GM04504 (cell line): ENCODE measurements at places on chromosomes 6 and 20.

DNA sequence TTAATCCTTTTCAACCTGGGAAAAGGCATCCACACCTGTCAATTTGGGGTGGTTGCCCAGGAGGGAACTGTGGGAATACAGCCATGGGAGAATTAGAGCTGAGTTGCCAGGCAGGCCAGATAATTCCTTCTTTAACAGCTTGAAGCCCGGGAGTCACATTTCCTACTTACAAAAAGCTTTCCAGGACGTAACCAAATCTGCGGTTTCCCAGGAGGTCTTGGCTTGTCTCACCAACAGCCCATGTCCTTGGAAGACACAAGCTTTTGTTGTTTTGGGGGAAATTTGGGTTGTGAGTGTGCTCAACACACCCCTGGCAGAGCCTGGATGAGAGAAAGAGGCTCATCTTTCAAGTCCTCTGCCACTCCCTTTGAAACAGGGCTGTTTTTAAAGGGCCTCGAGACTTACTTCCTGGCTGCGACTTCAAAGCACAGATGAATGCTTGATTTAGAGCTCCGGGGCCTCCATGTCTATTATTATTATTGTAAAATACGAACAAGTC lies 465.9 kb upstream of the BTBD3 start:
- DNase-seq = no peak

- DNase-seq = no peak
Measured at GRCh38 chr6:10461850-10462249, 47.0 kb upstream of the TFAP2A start.

DNA sequence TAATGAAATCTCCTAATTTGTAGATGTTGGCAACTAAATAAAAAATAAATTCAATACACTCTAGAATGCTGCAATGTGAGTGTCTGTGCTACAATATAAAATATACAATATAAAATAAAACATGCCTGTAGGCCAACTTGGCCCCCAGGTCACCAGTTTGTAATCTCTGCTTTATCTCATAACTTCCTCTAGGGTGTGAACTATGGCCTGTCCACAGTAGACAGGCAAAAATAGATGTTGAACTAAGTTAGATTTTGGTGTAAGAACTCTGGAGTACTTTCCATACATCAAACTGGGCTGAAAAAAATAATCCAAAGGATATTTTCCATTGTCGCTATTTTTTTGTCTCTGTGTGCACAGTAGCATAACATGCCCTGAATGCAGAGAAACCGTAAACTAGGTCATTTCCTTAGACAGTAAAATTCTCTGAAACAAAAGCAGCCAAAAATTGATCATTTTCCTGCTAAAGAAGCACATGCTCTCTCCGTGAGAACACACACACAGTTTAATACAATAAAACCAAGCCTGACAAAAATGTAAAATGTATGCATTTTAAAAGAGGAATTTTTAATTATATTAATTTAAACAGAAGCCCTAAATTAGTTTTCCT lies 98.5 kb upstream of the ZFP64 start:
- no peak for DNase-seq

DNA sequence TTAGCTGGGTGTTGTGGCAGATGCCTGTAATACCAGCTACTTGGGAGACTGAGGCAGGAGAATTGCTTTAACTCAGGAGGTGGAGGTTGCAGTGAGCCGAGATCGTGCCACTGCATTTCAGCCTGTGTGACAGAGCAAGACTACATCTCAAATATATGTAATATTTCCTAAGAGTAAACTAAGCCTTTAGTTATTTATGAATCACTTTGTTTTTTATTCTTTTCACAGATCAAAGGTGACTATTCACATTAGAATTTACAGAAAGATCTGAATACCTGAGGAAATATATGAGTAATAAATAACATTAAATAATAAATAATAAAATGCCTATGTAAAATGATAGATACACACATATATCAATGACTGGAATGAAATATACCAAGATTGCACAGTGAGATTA lies 630.8 kb upstream of the IMPG1 start:
- DNase-seq = no peak

- no peak for DNase-seq
Measured at GRCh38 chr20:1484438-1485116, 6.6 kb downstream of the SIRPB2 start.

DNA sequence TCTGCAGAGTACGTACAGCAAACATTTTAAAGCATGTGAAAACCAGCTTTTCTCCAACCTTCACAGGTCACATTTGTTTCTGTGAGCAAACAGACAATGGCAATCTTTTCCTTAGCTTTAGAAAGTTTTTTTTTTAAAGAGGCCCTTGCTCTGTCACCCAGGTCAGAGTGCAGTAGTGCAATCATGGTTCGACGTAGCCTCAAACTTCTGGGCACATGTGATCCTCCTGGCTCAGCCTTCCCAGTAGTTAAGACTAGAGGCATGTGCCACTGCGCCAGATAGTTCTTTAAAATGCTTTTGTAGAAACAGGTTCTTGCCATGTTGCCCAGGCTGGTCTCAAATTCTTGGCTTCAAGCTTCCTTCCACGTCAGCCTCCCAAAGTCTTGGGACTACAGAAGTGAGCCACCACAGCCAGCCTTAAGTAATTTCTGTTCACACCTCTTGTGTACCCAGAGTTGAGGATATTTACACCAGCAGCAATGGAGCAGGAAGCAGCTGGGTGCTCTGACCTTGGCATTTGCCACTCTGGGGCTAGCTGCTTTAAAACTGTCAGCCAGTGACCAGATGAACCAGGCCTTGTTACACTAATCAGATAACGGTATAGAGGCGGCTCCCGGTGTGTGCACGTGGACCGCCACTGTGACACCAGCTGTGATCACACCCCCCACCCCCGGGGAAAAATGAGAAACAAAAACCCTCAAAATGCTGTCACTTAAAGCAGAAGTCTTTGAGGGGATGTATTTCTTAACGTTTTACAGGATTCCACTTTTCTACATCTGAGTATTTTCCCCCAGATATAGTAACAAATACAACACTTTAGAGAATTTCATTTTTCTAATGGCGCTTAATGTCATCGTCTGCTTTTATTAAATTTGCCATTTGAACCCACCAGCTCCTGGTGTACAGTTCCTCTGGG lies 71.3 kb downstream of the AKAP12 start:
- DNase-seq = no peak

GRCh38 chr6:138194287-138194686 lies 24.0 kb downstream of the PBOV1 start:
- no peak for DNase-seq

DNA sequence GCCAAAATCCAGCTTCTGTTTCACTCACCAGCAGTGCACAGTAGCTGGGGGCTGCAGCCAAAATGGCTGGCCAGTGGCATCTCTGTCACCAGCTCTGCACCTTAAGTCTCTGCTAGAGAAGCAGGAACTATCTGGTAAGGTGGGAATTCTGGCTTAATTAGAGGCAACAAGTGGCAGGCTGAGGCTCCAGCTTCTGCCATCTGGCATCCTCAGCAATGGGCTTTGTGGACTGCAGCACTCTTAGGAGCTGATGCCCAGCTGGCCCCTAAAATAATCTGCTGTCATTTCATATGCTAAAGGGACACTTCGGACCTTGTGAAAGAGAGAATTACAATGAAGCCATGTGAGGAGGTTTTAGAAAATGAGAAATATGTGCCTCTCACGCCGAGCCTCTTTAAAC lies 4.6 kb upstream of the CLDN20 start:
- no peak for DNase-seq

DNA sequence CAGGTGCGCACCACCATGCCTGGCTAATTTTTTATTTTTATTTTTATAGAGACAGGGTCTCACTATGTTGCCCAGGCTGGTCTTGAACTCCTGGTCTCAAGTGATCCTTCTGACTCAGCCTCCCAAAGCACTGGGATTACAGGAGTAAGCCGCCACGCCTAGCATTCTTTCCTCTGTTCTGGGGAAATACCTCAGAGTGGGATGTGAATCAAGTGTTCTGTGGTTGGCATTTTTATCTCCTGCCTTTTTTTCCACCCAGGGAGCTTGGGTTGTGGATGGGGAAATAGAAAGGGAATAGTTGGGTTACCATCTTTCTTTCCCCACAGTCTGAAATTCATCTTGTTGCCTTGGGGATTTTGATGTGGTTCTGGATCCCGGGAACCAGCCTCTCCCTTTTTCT lies 24.1 kb downstream of the TFAP2C start:
- DNase-seq = no peak
